Activated CD4-positive, alpha-beta T cell treated with anti-CD3 and anti-CD28 coated beads, Interleukin-2, amount 10 ng/mL, durations not matched to agents 7 days and 5 days (primary cell): ENCODE measurements at places on chromosomes 13 and 19. TPM values are rescaled to one million over a fixed set of nuclear protein-coding genes. Genes with fewer than 3 reads are reported as not detected.

- H3K36me3 ChIP-seq: no peaks in the 10 kb centered on the region
- DNase-seq: no peak
- no peaks in the 10 kb centered on the region for H3K4me1 ChIP-seq
- no peak overlapping the region for H3K27ac ChIP-seq
- no peaks in the 10 kb centered on the region for H3K27me3 ChIP-seq
These were observed 203.0 kb downstream of the KLF5 start for GRCh38 chr13:73261739-73262216.

DNA sequence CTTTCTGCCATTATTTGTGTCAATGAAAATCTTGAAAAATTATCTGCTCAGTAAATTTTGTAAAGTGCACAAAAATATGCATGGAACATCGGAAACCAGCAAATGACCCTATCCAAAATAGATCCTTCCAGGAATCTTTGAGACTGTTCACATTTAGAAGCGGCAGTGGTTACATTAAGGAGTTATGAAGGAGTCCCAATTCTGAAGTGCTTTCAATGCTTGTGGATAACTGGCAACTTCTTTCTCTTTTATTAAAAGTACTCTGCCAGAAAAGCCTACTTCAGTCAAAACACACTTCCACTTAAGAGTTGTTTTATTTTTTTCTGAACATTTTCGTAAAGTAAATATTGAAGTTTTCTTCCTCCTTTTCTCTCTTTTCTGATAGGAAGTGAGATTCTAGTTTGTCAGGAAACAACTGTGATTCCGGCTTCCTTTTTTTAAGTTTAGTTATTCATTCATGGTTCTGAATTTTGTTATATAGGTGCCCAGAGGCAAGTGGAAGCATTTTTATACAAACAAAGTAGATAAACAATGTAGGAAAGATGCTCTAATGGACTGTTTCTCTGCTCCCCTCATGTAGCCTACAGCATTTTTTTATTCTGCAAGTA is 83.5 kb downstream of the PCDH9 start:
- no peak overlapping the region for H3K4me3 ChIP-seq
- H3K4me1 ChIP-seq: no peaks in the 10 kb centered on the region
- H3K36me3 ChIP-seq: no peaks in the 10 kb centered on the region
- H3K27me3 ChIP-seq: no peaks in the 10 kb centered on the region

- H3K27ac ChIP-seq: no peak overlapping the region
- no peak overlapping the region for H3K4me3 ChIP-seq
- peaks cover 6% of the 10 kb centered on the region for H3K36me3 ChIP-seq
- peaks cover 18% of the 10 kb centered on the region for H3K4me1 ChIP-seq
- H3K27me3 ChIP-seq: no peaks in the 10 kb centered on the region
These were observed 9.1 kb downstream of the AP3D1 start for GRCh38 chr19:2142173-2142829.

GRCh38 chr19:42132030-42132628 is at the start of gene POU2F2:
TSS of gene POU2F2 (minus strand) at chr19:42132446. CDS start at chr19:42132411, 35 bp downstream.
- H3K27me3 ChIP-seq: no peaks in the 10 kb centered on the region
- peaks cover 65% of the 10 kb centered on the region for H3K4me1 ChIP-seq
- peak within 1 kb of the TSS; percentile 75 for H3K4me3 ChIP-seq

Gene TMEM238
- total RNA-seq: 20.6 TPM

Gene CEACAM20
- not detected for total RNA-seq
